Stimulated activated CD4-positive, alpha-beta T cell treated with anti-CD3 and anti-CD28 coated beads, Interleukin-1b, Interleukin-23, amount 100 ng/mL, for 4 hours (primary cell): ENCODE measurements at places on chromosomes 12 and 14.

- no peak for DNase-seq
Measured at GRCh38 chr12:64352181-64352580, 38.4 kb downstream of the C12orf56 start.

GRCh38 chr12:34286934-34287333 lies 264.6 kb downstream of the ALG10 start:
- DNase-seq, result no peak

DNA sequence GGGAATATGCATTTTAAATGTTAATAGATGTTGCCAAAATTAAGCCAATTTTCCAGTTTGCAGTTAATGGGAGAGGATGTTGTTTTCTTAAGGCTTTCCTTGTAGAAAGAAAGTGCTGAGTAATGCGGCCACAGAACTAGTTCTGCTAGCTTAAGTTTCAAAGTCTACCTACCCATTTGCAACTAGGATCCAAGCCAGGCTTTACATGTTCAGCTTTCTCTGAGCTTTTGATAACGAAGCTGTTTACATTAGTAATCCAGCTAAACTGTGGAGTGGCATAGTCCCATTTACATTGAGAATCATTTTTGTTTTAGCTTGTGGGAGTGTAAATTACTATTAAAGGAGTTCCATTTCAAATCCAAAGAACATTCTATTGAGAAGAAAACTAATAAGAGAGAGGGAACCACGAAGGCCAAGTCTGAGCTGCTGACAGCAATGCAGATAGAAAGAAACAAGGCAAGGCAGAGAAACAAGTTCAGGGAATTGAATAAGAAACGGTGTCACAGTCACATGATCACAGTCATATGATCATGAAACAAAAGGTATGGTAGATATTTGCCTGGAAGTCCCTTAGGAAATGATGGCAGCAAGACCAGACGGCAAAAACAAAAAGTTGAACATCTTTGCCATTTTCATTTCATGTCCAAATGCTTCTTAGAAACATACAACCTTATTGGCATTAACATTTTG lies 274.9 kb downstream of the PAWR start:
- DNase-seq, result no peak

DNA sequence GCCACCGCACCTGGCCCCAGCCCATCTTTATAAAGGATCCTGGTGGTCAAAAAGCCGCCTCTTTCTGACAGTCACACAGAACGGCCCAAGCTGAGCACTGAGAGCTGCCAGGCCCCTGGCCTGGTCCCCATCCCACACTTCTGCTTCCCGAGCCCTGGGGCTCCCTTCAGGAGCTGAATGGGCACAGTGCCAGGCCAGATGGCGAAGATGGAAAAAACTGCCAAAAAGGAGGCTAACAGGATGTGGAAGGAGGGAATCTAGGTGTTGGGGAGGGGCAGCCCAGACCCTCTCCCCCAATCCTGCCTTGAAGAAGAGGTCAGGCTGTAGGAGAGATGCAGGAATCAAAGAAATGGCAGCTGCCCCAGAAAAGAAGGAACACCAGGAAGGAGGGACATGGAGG lies 5.0 kb downstream of the LPAR5 start:
- DNase-seq, result no peak

GRCh38 chr12:40464121-40464520 lies 228.1 kb upstream of the CNTN1 start:
- DNase-seq, result no peak

DNA sequence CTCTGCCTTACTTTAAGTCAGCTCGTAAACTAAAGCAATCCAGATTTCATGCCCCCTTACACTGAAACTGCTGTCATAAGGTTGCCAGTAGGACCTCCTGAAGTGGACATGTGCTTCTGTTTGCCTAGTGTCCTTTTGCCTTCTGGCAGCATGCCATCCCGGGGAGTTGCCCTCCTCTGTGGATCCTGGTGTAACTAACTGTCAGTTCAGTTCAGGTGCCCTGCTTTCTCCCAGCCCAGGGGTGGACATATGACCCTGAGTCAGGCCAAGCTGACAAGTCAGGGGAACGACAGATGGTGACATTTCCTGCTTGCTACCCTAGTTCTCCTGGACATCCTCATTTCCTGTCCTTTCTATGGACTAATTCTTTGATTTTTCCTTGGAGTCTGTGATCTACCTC lies 25.6 kb downstream of the AKAP6 start:
- no peak for DNase-seq

DNA sequence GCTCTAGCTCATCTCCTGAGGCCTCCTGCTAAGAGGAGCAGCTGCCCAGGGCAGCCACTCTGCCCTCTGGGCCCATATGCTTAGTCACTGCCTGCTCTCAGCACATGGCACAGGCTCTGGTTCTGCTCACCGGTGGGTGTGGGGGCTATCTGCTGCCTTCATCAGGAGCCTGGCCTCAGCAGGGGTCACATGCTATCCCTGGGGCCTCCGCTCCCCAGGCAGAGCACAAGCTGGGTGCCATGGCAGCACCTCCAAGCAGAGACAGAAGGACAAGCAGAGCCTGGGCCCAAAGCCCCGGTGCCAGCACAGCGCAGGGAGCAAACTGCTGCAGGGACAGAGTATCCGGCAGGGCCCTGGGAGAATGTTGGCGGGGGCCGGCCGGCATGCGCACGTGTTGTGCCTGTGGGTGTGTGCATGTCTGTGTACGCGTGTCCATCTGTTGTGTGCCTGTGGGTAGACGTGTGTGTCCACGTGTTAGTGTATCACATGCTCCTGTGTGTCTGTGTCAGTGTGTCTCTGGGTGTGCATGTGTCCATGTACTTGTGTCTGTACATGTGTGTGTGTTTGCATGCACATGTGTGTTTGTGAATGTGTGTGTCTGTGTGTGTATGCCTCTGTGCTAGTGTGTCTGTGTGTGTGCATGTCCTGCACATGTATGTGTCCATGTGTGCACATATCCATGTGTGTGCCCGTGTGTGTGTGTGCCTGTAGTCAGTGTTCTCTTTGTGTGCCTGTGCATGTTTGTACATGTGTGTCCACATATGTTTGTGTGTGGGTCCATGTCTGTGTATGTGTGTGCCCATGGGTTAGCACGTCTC lies 326.9 kb downstream of the TMEM121 start:
- no peak for DNase-seq

GRCh38 chr12:42474391-42474790 lies 115.2 kb downstream of the PRICKLE1 start:
- no peak for DNase-seq

DNA sequence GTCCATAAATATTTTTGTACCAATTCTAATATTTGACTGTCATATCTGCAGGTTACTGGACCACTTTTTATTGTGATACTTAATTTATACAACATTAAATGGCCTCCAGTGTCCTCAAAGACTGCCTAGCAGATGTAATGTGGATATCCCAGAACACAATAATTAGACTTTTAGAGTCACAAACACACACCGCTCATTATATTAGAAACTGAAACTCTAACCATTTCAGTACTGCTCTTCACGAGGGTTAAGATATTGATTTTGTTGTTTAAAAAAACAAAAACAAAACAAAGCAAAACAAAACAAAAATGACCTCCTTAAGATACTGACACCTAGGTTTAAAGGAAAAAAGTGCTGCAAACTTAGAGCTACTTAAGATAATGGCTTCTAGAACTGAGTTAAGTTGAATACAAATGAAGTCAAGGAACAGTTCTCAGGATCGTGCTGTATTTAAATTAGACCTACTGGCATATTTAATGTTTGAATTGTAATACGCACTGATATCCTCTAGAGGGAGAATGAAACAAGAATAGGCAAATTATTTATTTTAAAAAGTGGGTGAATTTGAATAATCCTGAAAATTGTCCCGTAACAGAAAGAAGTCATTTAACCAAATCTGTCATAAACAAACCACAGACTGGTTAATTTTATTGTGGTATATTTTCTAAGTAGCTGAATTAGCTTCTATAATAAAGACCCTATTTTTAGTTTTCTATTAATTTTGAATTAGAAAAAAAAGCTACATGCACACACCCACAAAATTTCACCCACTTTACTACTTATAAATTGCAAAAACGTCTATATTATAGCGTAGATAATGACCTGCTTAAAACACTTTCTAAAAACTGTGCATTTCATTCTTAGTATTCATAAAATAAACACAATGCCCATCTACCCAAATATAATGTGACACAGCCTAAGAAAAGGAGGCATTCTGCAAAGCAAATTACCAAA lies 395.2 kb upstream of the DCN start:
- no peak for DNase-seq
